ENCODE measurements at places on chromosomes 2 and 18.

GRCh38 chr2:26732446-26732845 is 31.6 kb upstream of the SLC35F6 start:
- no peak for DNase-seq

DNA sequence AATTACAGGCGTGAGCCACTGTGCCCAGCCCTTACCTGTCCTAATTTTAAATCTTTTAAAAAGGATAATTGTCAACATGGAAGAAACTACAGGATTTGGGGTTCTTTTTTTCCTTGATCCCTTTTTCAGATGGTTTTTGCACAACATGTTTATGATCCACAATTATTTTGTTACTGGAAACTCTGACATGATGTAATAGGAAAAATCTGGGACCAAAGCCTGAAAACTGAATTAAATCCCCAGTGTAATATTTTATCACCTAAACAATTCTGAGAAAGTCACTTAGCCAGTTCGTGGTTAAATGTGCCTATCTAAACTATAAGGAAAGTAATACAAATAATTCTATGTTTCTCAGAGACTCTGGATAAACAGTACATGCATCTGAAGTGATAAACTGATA is 1649.7 kb downstream of the LRP1B start:
- no peak for DNase-seq

- peak; percentile 59 for DNase-seq
Observed at GRCh38 chr2:7191932-7192331, 274.7 kb downstream of the RNF144A start.

- no peak for DNase-seq
Observed at GRCh38 chr2:236748801-236749200, 179.2 kb downstream of the ACKR3 start.

DNA sequence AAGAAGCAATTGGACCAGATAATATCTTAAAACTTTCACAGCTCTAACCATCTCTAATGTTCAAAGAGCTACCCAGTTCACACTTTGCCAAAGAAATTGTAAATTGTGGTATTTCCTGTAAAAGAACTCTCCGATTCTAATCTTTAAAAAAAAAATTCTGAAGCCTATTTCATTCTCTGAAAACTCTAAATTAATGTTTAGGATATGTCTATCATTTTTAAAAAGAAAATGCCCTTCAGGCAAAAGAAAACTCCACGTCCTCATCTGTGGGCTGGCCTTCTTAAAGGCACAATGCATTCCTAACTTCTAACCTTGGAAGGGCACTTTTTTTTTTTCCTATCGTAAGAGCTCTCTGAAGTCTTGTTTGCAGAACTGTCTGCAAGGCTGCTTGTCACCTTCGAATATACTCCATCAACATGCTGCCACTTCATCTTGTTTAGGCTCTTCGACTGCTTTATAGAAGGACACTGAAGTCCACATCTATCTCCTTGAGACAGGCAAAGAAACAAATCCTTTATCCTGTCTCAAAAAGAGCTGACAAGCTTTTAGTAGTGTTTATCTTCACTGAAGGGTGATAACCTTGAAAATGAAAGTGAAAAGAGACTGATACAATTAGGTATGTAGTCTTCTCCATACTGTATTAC is 124.3 kb upstream of the SLC39A10 start:
- DNase-seq, result peak; percentile 57

GRCh38 chr2:10221443-10221842 is 81.3 kb upstream of the HPCAL1 start:
- no peak for DNase-seq

DNA sequence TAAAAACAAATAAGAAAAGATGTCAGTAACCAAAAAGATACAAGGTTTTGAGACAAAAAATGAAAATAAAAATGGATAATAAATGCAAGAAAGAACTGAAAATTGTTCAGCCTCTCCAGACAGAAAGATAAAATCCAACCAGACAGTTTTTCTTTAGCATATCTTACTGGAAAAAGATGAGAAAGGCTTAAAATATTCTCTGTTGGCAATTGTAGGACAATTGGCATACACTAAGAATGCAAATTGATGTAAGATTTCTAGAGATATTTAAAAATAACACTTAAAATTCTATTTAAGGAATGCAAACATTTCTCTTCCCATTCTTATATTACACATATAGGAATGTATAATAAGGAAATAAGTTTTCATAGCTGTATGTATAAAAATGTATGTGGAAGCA is 590.6 kb downstream of the DSC3 start:
- DNase-seq, result no peak

DNA sequence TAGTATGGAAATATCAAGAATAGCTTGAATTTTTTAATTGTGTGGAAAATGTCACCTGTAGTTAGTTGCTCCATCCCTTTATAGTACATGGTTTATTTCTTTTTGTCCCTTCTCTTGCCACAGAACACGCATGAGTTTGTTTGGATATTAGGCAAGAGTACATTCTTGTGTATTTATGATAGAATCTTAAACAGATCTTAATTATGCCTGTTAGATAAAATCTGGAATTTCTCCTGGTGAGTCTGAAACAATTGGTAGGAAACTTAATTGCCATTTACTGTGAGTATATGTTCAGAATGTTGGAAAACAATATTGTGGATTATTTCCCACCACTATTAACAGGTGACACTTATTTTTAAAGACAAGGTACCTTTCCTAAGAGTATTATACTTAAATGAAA is 30.2 kb upstream of the CABYR start:
- DNase-seq, result no peak

DNA sequence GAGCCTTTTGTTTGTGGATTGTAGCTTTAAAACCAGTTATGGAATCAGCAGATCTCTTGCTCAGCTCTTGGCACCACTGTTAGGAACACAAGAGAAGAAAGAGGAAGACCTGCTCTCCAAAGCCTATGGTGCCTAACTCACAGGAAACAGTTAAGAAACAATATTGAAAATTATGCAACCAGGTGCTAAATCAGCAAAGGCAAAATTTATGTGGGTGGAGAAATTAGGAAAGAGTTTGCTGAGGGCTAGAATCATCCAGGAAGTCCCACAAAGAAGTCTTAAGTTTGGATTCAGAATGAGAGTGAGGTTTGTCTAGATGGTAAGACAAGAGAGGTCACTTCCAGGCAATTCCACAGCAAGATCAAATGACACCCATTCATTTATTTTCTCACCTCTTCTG is 49.4 kb downstream of the AOX1 start:
- no peak for DNase-seq

DNA sequence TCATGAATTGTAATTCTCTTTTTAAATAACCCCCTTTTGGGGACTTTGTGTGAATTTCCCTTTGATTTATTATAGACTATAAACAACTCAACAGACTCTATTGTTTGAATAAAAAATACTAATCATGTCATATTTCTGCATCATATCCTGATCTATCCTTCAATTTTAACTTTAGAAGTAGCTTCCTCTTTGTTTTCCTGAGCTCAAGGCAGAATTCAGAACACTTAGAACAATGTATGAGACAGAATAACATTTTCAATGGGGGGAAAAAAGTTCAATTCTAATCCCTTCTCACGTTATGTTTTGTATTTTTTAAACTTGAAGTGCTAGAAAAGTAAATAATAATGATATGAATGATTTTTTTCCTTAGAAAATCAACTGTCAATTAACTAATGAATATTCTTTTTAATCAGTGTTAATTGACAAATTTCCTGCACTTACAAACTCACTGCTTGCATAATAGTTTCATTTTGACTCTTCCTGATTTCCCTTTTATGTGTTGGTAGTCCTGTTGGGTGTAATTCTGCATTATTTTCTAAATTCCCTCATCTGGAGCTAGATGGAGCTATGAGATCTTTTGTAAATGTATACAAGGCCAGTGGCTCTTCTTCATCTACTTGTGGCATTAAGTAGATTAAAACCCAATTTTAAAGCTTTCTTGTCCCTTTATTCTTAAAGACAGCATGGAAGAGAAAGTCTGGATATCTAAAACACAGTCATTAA is 326.1 kb downstream of the PARD3B start:
- peak; percentile 62 for DNase-seq

GRCh38 chr18:76274468-76275289 is 220.4 kb downstream of the ZNF516 start:
- DNase-seq, result no peak

GRCh38 chr2:144456680-144457079 is 63.2 kb downstream of the ZEB2 start:
- peak; percentile 61 for DNase-seq

Measured in ACHN (cell line).